SK-N-SH treated with all-trans-retinoic acid at 6 μM for 48 hours (cell line): ENCODE measurements at places on chromosomes 7 and 10.

- no peak for ATAC-seq
Measured at GRCh38 chr7:153509768-153510167, 542.4 kb upstream of the DPP6 start.

DNA sequence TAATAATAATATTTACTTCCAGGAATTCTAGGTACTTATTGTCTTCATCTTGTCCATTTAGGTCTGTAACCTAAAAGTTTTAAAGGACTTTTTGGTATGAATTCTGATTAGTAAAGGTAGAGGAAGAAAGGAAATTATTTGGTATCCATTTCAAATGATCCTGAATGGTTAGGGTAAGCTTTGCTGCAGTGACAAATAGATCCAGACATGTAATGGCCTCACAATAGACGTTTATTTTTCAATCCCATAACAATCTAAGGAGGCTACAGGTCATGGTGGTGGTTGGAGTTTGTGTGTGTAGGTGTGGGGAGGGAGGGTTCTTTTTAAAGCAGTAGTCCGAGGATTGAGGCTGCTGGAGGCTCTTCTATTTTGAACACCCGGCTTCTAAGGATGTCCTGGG, 5.3 kb downstream of the FBH1 start:
- no peak for ATAC-seq

DNA sequence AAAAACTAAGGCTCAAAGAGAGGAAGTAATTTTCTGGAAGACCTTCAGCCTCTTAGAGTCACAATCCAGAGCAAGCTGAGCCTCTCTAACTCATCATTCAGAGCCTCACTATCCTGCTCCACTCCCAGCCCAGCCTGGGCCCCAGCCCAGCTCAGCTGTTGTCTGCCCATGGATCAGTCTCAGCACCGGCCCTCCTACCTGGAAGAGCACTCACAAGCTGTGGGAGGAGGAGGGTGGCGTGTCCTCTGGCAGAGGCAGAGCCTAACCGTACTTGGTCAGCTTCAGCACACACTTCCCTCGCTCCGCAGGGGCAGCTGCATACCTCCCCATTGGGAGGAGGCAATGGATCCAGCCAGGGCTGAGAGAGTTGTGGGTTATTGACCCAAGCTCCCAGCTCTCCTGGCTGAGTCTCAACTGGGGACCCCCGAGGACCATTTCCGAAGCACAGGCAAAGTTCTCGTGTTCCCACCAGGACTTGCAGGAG, 66.7 kb upstream of the GPR26 start:
- no peak for ATAC-seq

DNA sequence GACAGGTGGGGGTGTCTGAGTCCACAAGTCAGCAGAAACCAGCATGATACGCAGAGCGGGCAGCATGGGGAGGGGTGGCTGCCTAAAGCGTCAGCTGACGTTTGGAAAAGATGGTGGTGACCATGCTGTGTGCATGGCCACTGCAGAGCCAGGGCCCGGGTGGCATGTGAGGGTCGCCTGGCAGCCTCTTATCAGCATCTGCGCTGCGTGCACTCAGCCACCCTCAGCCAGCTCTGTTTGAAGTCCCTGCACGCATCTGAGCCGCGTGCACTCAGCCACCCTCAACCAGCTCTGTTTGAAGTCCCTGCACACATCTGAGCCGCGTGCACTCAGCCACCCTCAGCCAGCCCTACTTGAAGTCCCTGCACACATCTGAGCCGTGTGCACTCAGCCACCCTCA, 61.5 kb downstream of the WDR37 start:
- ATAC-seq, result no peak

- ATAC-seq, result no peak
Measured at GRCh38 chr10:79430936-79431335, 14.5 kb downstream of the ZCCHC24 start.

DNA sequence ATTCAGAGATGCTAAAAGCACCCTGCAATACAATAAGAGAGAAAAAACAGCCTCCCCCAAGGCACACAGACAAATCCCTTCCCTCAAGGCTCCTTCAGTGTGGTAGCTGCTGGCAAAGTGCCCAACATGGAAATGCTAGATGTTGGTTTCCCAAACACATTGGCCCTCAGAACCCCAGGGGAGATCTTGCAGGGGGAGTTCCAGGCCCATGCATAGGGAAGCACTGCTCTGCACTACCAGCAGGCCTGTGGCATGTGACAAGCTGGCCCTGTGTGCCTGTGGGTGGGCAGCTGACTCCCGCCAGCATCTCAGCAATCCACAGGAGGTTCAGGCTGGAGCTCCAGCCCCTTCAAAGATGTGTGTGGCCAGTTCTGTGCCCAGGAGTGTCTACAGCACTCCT, 16.8 kb upstream of the CSGALNACT2 start:
- ATAC-seq, result no peak

GRCh38 chr10:14751014-14751896, 23.4 kb downstream of the FAM107B start:
- ATAC-seq, result no peak

DNA sequence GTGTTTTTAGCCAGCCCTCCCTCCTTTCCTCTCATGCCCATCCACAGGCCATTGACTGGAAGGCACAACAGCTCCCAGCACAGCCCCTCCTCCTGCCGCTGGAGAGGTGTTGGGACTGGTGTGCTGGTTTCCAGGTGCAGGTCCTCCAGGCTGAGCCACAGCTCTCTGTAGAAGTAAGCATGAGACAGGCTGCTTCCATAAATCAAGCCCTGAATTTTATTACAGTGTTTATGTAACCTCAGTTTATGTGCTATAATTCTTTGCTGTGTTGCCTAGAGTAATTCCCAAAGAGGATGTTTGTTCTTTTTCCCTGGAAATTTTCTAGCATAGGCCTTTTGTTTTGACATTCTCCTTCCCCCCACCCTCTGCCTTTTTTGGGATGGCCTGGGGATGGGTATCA, 445.8 kb downstream of the AUTS2 start:
- peak; percentile 49 for ATAC-seq

DNA sequence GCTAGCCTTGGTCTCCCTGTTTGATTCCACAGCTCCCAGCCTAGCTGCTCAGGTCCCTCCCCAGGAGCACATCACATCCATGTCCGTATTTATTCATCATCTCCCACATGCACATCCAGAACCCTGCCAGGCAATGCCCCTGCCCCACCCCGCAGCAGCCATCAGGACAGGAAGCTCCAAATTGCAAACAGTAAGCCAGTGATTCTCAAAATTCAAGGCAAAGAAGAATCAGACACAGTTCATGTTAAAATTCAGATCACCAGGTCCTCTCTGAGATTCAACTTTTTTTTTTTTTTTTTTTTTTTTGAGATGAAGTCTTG, 17.7 kb downstream of the LRRC20 start:
- no peak; the same call in 1 of the 3 replicates for ATAC-seq

- ATAC-seq, result no peak
Measured at GRCh38 chr7:1253681-1254181, 21.1 kb downstream of the UNCX start.

DNA sequence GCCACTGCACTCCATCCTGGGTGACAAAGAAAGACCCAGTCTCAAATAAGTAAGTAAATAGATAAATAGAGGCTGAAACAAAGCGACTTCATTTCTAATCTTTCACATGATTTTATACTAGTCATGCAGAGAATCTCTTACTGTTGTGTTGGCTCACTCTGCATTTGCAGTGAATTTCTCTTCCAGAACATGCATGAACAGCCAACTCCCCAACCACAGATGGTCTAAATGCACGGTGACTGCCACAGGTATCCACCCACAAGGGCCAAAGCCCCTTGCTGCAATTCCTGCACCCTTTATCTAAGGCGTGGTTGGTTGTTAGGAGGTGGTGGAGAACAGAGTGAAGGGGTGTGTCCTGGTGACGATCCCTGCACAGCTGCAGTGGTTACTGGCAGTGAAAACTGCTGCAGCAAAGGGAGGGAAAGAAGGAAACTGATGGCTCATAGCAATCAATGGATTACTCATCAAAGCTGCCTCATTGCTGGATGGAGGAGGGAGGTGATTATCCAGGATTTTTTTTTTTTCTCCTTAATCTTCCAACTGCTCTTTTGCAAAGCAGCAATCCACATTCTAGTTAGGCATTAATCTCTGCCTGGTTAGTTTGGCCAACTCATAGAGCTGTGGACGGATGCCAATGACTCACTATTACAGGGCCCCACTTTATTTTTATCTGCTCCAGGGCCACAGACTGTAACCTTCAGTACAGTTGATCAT, 50.6 kb downstream of the PRTFDC1 start:
- peak; percentile 90 for ATAC-seq

GRCh38 chr7:12729112-12729511, 41.7 kb downstream of the ARL4A start:
- peak; percentile 64 for ATAC-seq

- no peak for ATAC-seq
Measured at GRCh38 chr10:128734161-128734560, 607.9 kb upstream of the MKI67 start.

DNA sequence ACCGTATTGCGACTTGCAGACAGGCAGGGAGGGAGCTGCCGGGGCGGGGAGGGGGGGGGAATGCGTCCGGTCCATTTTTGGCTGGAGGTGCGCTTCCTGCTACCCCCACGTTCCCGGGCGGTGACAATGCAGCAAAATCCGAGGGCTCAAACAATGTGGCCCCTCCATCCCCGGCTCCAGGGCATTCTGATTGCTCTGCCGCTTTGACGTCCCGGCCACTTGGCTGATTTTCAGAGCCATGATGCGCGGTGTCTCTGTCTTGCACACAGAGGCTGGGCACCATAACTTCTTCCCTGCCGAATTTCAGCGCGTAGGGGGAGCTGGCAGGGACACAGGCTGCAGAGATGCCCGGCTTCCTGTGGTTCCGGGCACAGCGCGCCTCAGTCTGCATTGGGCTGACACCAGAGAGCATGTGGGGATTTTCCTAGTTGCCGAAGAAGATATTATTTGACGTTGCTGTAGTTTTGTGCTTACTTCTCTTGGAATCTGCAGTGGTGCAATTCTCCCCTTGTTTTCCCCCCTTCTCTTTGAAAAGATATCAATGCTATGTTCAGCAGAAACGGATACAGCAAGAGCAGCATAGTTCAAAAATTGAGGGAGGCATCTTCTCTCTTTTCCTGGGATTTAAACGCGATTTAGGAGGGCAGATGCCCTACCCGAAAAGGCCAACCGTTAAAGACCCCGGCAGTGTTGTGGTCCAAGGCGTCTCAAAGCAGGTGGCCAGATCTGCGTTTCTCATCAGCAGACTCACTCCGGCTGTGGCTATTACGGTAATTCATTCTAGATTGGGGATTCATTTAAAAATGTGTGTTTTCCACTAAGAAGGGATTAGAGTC, 1.4 kb downstream of the HECW1 start:
- peak; percentile 32 for ATAC-seq
